T-helper 2 cell (primary cell): ENCODE measurements at places on chromosomes 7 and 10.

DNA sequence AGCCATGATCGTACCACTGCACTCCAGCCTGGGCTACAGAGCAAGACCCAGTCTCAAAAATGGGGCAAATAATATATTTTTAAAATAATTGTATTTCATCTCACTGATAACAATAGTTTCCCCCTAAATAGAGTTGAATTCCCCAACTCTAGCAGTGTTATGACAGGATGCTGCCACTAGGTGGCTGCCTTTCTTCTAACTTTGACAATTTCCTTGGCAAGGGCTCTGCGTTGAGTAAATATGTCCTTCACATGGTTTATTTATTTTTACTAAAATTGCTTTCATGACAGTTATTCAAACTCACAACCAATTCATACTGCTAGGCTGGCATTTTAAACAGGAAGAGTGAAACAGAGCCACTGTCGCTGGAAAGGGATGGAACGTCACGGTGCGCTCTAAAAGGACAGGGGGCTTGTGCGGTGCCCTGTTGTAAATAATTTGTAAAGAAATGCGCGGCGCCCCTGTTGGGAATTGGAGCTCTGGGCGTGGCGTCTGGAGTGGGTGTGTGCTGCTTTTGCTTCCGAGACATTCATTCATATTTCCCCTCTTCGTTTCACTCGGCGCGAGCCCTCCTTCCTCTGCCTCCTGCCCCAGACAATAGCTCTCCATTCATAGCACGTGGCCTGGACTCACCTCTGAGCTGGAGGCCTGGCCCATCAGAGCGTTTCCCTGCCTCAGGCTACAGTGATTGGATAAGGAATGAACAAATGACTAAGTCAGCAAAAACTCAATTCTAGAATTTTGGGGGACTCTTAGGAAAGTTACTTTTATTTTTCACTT, 20.5 kb upstream of the PITRM1 start:
- peak; percentile 22 for DNase-seq

- no peak for DNase-seq
These were observed 405.6 kb downstream of the KCNMA1 start for GRCh38 chr10:77231884-77232610.

- DNase-seq: no peak
These were observed 85.6 kb upstream of the MTPN start for GRCh38 chr7:136062625-136063325.

DNA sequence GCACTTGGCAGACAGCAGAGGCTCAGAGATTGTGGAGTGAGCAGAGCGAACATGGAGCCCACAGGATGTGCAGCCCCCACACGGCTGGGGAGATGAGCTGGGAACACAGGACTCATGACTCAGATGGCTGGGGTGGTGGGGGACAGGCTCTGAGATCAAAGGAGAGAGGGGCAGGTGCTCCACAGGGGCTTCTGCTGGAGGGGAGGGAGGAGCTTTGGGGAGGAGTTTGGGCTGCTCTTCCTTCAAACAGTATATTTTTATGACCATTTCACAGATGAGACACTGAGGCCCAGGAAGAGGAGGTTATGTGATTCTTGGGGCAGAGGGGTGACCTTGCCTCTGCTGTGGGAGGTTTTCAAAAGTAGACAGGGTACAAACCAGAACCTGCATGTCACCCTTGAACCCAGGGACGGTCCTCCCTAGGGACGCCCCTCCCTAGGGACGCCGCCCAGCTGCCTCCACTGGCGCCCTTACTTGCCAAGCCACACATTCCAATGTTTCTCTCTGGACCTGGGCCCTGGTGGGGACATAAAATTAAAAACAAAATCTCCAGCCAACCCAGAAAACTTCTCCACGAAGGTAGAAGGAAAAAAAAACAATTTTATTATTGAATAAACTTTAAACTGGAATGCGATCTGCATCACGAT, 981 bp upstream of the CRYGN start:
- no peak for DNase-seq

- no peak for DNase-seq
These were observed 58.4 kb upstream of the ZNRF2 start for GRCh38 chr7:30225863-30226613.

DNA sequence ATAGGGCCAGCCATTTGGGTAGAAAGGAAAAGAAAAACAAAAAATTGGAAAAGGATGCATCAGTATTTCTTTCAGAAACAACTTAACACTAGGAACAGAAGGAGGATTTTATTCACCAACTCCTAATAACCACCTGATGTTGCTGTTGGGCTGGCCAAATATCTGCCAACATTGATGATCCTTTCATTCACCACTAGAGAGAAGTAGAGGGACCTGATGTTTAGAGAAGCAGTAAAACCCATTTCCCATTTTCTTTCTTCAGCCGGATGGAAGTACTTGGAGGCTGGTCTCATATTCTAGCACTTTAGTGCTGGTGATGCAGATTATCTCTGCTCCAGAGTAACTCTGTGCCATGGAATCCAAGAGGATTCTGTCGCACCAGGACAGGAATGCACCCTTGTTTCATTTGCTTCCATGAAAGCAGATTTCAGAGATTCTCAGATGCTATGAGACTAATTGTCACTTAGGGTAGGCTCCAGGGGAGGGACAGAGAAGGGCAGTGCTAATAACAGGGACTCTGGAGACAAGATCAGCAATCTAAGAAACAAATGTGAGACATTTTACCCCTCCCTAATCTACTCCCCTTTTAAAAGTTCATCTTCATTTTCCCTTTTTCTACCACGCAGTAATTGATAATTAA, 3.1 kb downstream of the KLLN start:
- DNase-seq: no peak

- no peak for DNase-seq
These were observed 82.6 kb downstream of the ATE1 start for GRCh38 chr10:121845044-121845784.

DNA sequence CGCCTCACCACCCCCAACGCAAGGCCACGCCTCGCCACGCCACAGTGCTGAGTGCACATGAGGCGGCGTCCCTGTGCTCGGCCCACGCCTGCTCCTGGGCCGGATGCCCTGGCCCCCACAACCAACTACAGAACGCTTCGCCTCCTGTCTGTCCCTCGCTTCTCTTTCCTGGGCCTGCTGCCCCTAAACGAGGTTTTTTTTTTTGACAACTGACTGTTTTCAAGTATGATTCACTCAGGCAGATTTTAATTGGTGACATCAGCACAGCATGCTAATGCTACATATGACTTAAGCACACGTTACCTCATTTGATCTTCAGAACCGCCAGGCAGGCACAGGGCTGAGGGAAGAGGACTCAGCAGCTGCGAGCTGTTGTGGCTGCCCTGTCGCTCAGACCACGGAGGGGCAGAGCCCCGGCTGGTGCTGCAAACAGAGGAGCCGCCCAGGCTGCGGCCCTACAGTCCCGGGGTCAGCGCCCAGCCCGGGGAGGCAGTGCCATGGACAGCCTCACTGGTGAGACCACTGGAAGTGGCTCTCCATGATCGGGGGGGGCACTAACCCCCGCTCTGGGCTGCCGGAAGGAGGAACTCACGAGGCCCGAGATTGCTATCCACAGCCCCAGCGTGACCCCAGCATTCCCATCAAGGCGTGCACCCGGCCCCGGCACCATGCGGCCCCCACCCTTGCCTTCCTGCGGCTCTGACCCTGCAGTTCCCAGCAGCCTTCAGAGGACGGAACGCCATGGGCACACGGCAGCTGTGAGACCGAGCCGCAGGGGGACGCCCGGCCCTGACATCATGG, 212.8 kb downstream of the MAD1L1 start:
- no peak for DNase-seq

GRCh38 chr10:123143162-123143824, 4.6 kb upstream of the HMX2 start:
- DNase-seq: no peak

DNA sequence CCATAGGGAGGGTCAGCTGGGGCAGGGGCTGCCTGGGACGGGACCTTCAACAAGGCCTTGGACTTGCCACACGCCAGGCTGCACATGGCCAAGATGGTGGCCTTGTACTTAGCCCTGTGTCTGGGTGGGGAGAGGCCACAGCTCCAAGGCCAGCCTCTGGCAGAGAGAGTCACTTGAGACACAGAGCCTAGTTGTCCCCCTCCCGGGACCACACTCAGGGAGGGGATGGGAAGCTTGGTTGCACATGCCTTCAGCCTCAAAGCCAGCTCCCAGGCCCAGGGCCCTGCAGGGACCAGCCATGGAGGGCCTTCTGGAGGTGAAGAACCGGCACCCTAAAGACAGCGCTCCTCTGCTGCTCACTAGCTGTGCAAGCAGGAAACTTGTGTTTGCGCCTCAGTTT, 16.7 kb downstream of the MMRN2 start:
- DNase-seq: no peak

- DNase-seq: no peak
These were observed 523.8 kb downstream of the GRM8 start for GRCh38 chr7:126728967-126729366.

- no peak for DNase-seq
These were observed 4.1 kb upstream of the TMEM243 start for GRCh38 chr7:87223666-87224065.

DNA sequence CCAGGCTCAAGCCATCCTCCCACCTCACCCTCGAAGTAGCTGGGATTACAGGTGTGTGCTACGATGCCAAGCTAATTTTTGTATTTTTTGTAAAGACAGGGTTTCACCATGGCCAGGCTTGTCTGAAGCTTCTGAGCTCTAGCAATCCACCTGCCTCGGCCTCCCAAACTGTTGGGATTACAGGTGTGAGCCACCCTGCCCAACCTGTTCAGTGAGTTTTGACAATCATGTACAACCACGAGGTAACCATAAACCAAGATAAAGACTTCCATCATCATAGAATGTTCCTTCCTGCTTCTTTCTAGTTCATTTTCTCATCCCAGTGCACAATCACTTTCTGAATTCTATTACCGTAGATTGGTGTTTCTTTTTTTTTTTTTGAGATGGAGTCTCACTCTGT, 30.5 kb upstream of the MKRN1 start:
- DNase-seq: no peak

GRCh38 chr7:101559586-101559985, 69.5 kb downstream of the MYL10 start:
- no peak for DNase-seq

GRCh38 chr7:45589915-45590678, 15.9 kb downstream of the ADCY1 start:
- no peak for DNase-seq

DNA sequence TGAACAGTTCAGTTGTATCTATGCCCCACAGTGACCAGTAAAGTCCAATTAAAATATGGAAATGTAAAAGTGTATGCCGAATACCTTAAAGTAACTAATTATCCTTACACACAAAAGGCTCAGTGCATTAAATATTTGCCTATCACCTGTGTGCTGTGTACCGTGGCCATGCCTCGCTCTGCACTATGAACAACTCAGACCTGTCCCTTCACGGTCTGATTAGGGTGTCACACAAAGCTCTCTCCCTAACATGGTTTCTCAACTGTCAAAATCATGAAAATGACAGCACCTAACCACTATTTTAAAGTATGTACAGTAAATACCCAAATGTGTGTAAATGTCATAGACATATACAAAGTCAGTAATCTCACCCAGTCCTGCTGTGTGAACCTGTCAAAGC, 43.1 kb downstream of the STK17A start:
- DNase-seq: no peak

- no peak for DNase-seq
These were observed 3.9 kb upstream of the TMEM184A start for GRCh38 chr7:1559626-1560590.

DNA sequence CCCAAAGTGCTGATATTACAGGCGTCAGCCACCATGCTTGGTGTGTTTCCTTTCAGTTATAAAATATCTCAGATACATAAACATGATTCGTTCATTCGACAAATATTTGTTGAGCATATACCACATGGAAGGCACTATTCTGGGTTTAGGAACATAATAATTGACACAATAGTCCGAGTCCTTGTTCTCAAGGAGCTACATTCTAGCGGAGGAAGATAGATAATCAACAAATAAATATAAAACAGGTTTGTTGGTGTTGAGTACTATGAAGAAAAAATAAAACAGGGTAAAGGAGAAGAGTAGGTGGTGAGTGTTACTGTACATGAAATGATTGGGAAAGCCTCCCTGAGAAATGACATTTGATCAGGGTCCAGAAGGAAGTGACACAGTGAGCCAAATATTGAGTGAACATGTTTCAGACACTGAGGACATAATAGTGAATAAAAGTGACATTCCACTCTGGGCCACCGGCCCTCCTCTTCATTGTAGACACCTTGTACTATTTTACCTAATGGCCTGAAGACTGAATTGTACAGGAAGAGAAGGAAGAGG, 6.9 kb upstream of the HILPDA start:
- DNase-seq: no peak

- no peak for DNase-seq
These were observed 337.9 kb downstream of the PTPRN2 start for GRCh38 chr7:158249692-158250091.

- DNase-seq: no peak
These were observed 171.2 kb downstream of the ZNF365 start for GRCh38 chr10:62545160-62546066.

DNA sequence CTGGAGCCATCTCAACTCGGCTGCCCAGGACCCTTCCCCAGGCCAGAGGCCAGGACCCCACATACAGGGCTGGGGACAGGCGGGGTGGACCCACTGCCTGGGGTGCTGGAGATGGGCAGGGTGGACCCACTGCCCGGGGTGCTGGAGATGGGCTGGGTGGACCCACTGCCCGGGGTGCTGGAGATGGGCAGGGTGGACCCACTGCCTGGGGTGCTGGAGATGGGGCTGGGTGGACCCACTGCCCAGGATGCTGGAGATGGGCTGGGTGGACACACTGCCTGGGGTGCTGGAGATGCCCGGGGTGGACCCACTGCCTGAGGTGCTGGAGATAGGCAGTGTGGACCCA, 32.4 kb upstream of the FOXL3 start:
- DNase-seq: no peak

DNA sequence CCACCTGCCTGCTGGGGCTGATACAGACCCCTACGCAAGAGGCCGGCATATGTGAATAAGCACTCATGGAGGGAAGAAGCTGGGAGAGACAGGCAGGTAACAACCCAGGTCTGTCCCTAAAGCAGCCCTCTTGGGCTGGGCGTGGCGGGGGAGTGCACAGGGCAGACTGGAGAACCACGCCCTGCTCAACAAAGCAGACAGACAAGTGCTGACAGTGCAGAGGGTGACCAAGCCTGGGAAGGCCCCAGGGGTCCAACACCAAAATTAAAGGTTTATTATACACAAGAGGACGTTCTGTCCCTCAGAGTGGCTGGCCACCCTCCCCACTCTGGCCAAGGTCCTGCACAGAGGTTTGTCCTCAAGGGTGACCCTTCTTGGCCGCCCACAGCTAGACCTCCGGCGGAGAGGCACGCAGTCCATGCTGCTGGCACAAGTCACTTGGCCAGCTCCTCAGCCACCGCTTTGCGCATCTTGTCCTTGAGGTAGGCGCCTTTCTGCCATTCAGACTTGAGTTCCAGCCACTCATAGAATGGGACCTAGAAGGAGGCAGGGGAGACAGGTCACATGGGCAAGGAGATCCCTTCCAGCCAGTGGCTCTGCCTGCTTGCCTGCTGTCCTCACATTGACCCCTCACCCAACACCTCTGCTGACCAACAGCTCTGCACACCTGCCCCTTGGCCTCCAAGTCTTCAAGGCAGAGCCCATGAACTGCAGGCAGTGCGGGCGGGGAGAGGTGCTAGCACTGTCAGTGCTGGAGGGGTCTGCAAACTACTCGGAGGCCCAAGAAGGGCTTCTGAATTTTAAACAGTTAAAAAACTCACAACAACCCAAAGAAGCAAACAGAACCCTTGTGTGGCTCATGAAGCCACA, 11.4 kb upstream of the NACAD start:
- no peak for DNase-seq

- DNase-seq: no peak
These were observed 9.1 kb downstream of the H2AZ2 start for GRCh38 chr7:44838751-44839150.
